ENCODE measurements at places on chromosomes 12 and 14.
A peak's percentile ranks its signal among the peaks of the same experiment; 100 is the strongest.

- DNase-seq: no peak
These were observed 360.8 kb downstream of the PAWR start for GRCh38 chr12:79329933-79330332.

- no peak for DNase-seq
These were observed 137.6 kb upstream of the TMTC1 start for GRCh38 chr12:29921307-29921706.

GRCh38 chr12:92810370-92810769 lies 107.6 kb downstream of the PLEKHG7 start:
- no peak for DNase-seq

- DNase-seq: no peak
These were observed 36.2 kb downstream of the DLK1 start for GRCh38 chr14:100762901-100763300.

- DNase-seq: no peak
These were observed 1073.6 kb downstream of the BCL11B start for GRCh38 chr14:98198385-98198784.

DNA sequence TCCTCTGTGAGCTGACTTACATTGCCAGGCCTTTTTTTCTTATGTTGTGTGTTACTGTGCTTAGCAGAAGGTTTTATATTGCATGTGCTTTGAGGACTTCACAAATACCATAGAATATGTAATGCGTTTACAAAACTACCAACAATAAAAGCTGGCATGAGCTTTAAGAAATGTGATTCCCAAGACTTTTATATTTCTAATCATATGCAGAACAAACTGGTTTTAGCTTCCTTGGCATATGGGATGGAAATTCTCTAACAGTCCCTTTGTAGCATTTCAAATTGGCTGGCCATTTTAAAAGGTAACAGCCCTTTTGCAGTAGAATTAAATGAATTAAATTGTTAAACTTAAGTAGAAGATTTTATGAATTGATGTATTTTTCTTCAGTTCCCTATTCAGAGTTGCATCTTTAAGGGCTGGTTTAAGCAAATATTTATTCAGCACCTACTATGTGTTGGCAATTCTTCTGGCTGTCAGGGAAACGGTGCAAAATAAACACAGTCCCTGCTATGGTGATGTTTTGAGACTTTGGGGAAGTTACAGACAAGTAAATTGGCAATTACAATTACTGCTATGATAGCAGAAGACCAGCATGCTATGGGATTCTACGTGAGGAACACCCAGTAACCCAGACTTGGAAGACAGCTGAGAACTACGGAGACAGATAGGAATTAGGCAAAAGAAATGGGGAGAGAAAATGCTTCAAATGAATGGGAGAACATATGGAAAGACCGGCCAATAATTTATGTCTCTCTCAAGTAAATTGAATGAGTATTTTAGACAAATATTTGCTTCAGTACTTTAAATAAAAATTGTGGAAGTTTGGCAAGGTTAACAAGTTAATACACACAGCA lies 446.4 kb downstream of the EGLN3 start:
- no peak for DNase-seq

GRCh38 chr12:109833307-109834189 lies at the start of gene TRPV4:
Gene TRPV4, minus strand, starts transcription at chr12:109833398. Its CDS starts 18,602 bp downstream, at chr12:109814796.
- no peak for DNase-seq

DNA sequence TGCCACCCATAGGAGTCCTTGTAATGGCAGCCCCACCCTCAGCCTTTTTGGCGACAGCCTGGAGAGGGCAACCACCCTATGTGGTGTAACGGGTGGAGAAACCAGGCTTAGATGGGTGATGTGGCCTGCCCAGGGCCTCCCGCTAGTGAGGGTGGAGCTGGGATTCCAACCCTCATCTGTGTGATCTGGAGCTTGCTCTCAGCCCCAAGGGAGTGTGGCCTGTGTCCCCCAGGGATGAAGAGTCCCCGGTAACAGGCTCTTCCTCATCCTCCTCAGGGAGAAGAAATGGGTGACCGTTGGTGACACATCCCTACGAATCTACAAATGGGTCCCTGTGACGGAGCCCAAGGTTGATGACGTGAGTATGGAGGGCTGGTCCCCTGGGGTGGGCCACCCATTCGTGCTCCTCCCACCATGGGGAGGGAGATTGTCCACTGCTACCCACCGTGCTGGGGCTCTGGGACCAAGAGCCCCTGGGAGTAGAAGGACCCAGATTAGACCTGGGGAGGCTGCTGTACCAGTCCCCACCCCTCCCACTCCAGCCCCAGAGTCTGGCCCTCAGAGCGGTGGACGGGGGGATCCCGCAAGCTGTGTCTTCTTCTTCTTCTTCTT lies 8.8 kb downstream of the BCL7A start:
- DNase-seq: no peak

DNA sequence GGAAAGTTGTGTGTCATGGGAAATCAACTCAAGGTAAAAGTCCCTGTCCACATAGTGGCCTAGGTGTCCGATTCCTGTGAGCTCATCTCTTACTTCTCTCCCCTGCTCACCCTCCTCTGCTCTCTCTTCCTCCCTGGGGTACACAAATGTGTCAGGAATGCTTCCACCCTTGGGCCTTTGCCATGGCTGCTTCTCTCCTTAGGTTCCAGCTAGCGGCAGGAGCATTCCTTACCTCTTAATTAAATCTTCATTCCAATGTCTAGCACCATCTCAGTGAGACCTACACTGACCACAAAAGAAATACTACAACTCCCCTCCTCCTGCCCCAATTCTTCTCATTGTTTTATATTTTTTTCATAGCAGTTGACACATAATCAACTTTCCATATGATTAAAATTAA lies 298.6 kb downstream of the PDZRN4 start:
- peak; percentile 36 for DNase-seq

DNA sequence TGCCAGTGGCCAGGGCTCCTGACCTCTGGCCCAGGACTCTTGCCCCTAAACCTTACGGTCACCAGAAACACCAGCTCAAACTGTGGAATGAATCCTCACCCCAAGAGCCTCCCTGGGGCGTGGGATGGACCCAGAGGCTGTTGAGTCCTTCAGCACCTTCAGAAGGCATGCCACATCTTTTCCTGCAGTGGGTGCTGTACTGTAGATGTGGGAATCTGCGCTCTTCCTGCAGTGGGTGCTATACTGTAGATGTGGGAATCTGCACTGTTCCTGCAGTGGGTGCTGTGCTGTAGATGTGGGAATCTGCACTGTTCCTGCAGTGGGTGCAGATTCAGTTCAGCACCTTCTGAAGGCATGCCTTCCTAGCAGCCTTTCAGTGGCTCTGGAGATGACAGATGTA lies 1.2 kb downstream of the KRT82 start:
- no peak for DNase-seq

GRCh38 chr14:101507836-101508150 lies 53.5 kb upstream of the DIO3 start:
- DNase-seq: no peak

Data from HS-5 (cell line).